Left lobe of liver (tissue), 2 donors: ENCODE measurements at places on chromosomes 5 and 9. TPM values are rescaled to one million over a fixed set of nuclear protein-coding genes. Genes with fewer than 3 reads are reported as not detected.

- no peak for DNase-seq
Measured at GRCh38 chr5:71631070-71631469, 43.9 kb downstream of the MCCC2 start.

DNA sequence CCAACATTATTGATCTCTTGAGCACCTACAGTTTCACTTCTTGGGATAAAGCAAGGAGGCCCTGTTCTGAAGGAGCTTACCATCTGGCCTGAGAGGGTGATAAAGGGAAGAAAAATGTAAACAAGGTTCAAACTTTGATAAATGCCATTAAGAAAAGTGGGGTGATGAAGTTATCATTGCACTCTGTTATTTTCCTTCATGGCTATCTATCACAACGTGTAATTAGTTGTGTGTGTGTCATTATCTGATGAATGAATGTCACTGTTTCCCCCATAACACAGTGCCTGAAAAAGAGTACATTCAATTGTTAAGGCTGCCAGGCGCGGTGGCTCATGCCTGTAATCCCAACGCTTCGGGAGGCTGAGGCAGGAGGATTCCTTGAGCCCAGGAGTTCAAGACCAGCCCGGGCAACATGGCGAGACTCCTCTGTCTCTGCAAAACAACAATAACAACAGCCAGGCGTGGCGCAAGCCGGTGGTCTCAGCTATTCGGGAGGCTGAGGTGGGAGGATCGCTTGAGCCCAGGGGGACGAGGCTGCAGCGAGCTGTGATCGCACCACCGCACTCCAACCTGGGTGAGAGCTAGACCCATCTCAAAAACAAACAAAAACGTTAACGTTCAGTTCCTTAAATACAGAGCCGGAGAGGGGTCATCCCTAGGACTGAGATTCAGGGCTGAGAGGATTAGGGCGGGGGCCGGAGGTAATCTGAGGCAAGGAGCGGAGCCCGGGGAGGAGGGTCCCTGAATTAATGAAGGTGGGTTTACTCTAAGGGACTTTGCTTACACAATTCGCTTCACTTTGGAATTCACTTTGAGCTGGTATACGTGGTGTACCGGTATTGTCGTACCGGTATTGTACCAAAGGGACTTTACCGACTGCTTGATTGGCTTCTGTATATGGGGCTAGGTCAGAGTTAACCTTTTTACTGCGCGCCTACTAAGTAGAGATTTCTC, 917 bp downstream of the NHP2 start:
- DNase-seq: no peak

GRCh38 chr5:77718934-77719610, 57.1 kb downstream of the TBCA start:
- no peak for DNase-seq

DMGDH gene
- 119 TPM for total RNA-seq

SLC45A2 gene
- 0.48 TPM for total RNA-seq

ISL1 gene
- total RNA-seq: not detected

NR5A1 gene
- 0.40 TPM for total RNA-seq

CCDC192 gene
- total RNA-seq: not detected
